CD8-positive, alpha-beta T cell (primary cell): ENCODE measurements at places on chromosomes 4 and X.

GRCh38 chr4:36317721-36318120 lies 36.3 kb downstream of the DTHD1 start:
- DNase-seq, result no peak

DNA sequence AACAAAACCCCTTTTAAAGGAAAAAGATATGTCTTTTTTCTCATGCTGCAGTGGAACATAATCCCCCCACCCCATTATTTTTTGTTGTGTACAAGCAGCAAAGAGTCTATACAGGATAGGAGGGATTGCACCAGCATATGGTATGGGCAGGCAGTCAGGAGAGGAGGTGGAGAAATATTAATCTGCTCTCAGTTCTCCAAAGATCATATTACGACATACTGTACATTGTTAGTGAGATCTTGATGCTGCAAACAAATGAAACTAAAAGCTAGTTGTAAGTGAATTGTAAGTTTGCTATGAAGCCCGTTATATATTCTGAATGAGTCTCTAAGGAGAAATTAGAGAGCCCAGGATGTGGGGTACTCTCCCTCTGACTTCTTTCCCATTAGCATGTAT lies 75.3 kb downstream of the RAPGEF2 start:
- no peak for DNase-seq

- DNase-seq, result no peak
Measured at GRCh38 chr4:145326491-145326890, 146.1 kb upstream of the OTUD4 start.

GRCh38 chrX:97366237-97366636 lies 482.5 kb downstream of the RPA4 start:
- DNase-seq, result no peak

GRCh38 chr4:854356-854755 lies 28.4 kb upstream of the CPLX1 start:
- no peak for DNase-seq

DNA sequence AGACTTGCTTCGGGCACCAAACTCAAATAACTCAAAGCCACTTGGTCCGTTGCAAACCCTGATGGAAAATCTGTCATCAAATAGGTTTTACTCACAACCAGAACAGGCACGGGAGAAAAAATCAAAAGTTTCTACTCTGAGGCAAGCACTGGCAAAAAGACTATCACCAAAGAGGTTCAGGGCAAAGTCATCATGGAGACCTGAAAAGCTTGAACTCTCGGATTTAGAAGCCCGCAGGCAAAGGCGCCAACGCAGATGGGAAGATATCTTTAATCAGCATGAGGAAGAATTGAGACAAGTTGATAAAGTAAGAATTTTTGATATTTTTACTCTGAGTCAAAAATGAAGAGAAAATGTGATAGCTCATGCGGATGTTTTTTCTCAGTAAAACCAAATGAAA lies 87.2 kb downstream of the NRK start:
- no peak for DNase-seq

DNA sequence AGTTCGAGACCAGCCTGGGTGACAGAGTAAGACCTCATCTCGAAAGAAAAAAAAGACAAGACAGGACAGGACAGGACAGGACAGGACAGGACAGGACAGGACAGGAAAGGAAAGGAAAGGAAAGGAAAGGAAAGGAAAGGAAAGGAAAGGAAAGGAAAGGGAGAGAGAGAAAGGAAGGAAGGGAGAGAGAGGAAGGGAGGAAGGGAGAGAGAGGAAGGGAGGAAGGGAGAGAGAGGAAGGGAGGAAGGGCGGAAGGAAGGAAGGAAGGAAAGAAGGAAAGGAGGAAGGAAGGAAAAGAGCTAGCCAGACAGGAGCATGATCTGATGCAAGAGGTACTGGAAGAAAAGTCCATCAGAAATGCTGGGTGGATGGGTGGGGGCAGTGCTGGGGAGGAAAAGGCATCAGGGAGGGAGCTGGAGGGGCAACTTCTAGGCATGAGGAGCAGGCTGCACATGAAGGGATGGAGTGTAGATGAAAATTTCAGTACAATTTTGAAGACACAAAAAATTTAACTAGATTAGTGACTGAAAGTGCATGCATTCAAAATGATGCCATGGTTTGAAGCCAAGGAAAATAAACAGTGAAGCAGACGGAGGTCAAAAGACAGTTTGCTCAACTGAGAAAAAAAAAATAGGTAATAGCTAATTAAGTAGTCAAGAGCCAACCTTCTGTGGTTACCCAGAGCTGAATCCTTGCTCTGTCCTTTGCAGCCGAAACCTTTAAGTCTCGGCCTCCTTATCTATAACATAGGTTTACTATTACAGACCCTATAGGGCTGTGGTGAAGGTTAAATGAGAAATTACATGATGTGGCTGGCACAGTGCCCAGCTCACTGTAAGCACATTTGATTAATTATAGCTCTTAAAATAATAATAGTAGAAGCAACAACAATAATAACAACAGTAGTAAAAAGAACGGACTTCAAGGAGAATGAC lies 59.9 kb downstream of the ZNF827 start:
- no peak for DNase-seq

GRCh38 chr4:7103607-7104365 lies 35.9 kb upstream of the GRPEL1 start:
- no peak for DNase-seq

- no peak for DNase-seq
Measured at GRCh38 chr4:13701937-13702446, 74.5 kb upstream of the BOD1L1 start.
